NCI-H82 (cell line): ENCODE measurements at places on chromosomes 5 and 9.
A peak's percentile ranks its signal among the peaks of the same experiment; 100 is the strongest.

GRCh38 chr9:82404881-82405280, 416.3 kb downstream of the SPATA31D1 start:
- DNase-seq: no peak

GRCh38 chr5:33582417-33582816, 141.7 kb downstream of the TARS1 start:
- DNase-seq: no peak

GRCh38 chr5:98307811-98308210, 465.7 kb upstream of the RGMB start:
- DNase-seq: no peak

GRCh38 chr9:33143241-33143661, 23.9 kb downstream of the B4GALT1 start:
- DNase-seq: no peak

DNA sequence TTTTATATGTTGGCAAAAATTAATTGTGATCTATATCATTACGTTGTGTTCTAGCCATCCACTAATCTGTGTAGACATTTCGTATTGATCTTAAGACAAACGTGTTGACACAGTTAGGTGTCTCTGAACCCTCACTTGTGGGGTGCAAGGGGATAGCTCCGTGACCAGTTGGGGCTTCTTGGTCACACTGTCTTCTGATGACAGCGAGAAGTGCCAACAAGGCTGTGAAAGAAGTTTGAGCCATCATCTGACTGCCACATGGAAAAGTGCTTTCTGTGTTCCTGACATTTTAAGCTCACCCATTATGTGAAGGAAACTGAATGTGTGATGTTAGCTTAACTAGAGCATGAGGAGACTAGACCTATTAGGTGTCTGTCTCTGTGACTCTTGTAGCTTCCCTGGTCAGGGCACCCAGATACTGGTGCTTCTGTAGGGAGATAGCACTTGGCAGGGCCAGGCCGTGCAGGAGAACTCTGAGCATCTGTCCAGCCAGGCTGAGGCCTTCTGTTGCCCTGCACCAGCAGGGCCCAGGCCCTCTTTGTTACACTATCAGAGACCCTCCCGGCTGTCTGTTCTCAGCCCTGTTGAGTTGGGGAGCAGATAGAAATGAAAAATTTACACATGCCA, 52.8 kb upstream of the PHF2 start:
- no peak for DNase-seq

DNA sequence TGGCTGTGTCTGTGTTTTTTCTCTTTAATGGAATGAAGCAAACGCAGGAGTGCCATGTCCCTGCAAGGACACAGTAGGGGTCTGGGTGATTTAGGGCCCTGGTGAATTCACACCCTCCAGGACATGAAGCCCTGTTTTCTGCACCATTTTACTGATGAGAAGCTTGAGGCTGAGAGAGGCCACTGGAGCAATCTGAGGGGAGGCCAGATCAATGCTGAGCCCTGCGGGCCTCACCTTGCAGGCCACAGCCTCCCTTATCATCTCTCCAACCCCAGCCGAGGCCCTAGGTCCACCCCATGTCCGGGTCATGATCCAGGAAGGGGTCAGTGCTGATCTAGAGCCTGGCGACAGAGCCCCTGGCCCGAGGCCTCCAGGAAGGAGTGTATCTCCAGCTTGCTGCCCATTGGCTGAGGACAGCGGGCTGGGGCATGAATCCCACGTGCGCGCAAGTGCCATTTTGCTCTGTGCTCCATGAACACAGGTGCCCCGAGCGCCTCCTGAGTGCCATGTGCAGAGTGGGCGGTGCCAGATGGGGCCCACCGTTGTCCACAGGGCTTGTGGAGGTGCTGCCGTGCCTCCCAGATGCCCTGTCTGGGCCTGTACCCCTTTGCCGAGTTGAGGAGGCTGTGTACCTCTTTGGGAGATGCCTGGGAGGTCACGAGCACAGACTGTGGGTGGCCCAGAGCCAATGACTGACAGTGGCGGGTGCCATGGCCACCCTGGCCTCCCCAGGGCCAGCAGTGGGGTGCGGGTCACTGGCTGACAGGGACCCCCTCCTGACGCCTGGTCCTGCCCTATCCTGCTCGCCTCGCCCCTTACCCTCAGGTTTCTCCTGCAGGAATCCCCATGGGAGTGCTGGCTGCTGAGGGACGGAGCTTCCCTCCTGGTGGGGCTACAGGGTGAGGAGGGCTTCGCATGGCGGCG, 32.3 kb upstream of the LPCAT1 start:
- DNase-seq: no peak

DNA sequence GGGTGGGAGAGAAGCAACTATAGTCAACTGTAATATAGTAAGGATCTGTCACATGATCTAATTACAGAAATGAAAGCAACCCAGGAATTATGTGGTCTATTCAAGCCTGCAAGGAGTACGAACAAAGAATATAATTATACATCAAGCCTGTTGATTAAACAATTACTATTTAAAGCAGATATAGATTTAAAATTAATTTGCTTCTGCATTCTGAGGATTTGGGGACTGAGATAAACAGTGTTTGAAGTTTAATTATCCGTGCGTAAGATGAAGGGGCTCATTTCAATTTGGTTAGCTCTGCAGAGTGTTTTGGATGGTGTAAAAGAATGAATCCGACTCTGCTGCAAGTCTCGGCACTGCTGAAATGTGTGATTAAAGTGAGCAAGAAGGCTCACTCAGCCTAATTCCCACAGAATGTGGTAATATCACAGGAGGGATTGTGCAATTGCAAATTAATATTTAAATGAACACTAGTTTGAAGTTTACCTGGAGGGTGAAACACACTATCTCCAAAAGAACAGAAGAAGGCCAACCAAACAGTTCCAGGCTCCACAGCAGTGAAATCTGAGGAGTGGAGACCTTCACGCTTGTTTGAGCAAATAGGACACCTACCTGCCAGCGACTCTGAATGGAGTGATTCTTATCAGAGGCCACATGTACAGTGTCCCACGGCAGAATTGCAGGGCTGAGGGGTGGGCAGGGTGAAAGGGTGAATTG, 420.6 kb upstream of the SLC30A5 start:
- DNase-seq: no peak

DNA sequence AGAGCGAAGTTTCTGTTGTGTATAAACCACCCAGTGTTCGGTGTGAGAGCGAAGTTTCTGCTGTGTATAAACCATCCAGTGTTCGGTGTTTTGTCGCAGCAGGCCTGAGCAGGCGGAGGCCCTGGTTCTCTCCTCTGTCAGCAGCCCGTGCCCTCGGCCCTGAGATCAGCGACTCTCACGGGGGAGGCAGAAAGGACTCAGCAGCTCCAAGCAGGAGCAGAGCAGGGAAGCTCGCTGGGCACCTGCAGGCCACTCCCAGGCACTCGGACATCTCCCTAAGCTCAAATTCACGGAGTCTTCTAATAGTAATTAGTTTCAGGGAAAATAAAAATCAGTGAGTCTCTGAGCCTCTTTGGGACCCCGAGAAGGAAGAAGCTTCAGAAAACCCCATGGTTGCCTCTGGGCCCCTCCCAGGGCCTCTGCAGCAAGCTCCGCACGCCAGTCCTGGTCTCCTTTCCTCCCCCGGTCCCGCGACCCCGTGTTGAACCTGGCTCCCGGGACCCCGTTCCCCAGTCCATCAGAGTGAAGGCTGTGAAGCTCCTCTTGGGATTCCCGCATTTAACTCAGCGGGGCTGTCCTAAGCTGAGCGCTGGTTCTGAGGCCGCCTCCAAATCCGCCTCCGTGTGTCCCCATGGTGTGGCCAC, 81.9 kb upstream of the ADAMTS2 start:
- no peak for DNase-seq

GRCh38 chr9:92446536-92446935, 22.3 kb upstream of the OMD start:
- no peak for DNase-seq

DNA sequence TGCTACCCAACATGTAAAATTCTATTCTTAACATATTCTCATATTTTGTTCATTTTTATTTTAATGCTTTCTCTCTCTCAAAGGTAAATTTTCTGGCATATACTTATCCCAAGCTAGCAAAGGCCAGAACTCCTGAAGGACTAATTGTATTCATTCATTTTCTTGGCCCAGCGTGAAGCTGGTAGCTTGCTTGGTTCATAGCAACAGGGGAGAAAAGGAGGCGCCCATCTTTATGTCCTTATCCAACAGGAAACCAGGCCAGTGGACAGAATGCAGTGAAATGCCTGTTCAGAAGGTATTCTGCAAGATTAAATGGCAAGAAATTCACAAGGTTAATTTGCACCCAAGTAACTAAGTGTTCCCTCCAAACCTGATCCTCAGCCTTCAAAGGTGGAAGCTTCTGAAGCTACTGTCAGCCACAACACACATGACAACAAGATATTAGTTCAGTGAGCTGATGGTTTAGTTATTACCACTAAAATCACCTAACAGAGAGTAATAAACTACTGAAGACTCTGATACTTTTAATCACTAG, 5.6 kb downstream of the EFNA5 start:
- DNase-seq: no peak

DNA sequence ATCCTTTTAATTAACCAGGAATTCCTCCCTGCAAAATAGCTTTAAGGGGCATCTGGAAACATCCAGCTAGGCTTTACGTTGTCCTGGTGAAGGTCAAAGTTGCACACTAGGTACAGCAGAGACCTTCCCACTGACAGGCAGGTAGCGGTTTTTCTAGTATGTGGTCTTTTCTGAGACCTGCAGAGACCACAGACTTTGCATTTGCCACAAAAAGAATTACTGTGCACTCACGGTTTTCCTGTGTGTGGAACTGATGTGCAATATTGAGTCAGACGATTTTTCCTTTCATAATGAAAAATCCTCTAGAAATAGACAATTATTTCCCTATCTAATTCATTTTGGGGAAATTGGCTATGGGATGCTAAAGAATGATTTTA, 417.0 kb upstream of the ADAMTSL1 start:
- no peak for DNase-seq

- DNase-seq: peak; percentile 74
Observed at GRCh38 chr5:15105799-15106393, 234.3 kb upstream of the ANKH start.

DNA sequence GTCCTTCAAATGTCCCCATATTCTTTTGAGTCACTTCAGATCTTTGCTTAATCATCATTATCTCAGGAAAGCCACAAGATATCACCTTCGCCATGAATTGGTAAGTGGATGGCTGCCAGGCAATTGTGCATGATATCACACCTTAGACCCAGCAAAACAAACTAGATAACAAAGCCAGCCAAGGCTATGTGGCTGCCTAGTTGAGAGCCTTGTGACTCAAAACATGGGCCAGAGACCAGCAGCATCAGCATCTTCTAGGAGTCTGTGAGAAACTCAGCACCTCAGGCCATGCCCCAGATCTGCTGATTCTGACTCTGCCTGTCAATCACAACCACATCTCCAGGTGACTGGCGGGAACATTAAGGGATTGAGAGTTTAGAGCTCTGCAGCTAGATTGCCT, 82.8 kb downstream of the SLIT3 start:
- peak; percentile 23 for DNase-seq

DNA sequence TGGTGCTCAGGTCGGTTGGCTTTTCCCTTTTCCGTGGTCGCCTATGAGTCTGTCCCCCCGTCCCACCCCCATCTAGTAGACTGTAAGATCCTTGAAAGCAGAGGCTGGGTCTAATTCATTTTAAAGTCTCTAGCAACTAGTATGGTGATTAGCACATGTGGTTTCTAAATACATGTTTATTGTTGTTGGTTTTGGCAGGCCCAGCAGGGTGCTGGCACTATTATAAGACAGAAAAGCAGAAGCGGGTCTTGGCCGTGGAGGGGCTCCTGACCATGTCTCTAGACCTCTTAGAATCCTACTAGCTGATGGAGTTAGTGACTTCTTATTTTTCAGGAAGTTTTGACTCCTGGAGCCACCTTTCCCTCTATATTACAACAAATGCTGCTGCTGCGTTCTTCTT, 61.5 kb upstream of the TNFSF8 start:
- DNase-seq: no peak
